ENCODE measurements at places on chromosomes 4 and X.
A peak's percentile ranks its signal among the peaks of the same experiment; 100 is the strongest.

DNA sequence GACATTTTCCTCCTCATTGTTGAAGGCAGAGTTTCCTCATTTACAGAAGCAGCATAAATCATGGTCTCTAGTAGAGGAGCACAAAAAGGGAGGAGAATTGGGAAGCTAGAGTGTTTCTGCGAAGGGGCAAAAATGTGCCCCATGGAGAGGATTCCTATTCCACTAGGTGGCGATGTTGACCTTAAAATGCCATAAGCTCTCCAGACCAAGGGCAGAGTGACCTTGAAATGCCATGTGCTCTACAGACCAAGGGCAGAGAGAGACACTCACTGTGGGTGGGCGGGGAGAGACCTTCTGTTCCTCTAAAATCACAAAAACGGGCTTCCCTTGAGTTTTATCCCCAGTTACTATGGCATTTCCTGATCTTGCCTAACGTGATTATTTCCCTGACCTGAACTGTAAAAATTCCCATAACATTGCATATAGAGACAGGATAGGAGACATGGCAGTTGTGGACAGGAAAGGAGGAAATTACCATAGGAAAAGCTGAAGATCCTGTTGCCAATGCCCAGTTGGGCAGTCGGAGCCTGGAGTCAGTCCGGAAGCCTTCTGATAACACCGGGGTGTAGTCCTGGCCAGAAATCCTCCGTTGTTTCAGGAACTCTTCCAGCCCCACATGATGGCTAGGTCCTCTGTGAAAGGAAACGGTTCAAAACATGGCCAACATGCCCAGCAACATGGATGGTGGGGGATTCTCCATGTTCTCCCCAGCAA, 567.7 kb downstream of the MAGEB5 start:
- DNase-seq, result peak; percentile 0

DNA sequence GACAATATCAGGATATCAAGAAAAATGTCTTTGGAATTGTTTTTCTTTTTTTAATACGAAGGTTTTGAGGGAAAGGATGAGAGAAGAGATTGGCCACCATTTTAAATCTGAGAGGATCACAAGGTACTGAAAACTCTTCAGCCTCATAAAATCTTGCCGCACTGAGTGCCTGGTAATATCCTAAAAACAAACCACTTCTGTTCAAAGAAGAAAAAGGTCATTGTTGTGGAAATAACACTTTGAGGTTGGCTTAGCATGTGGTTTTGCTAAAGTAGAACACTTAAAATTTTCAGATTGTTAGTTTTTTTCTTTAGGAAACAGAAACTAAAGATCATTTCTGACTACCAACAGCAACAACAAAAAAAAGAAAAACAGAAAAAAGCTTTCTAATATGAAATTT, 1.0 kb upstream of the CLDN22 start:
- no peak for DNase-seq

DNA sequence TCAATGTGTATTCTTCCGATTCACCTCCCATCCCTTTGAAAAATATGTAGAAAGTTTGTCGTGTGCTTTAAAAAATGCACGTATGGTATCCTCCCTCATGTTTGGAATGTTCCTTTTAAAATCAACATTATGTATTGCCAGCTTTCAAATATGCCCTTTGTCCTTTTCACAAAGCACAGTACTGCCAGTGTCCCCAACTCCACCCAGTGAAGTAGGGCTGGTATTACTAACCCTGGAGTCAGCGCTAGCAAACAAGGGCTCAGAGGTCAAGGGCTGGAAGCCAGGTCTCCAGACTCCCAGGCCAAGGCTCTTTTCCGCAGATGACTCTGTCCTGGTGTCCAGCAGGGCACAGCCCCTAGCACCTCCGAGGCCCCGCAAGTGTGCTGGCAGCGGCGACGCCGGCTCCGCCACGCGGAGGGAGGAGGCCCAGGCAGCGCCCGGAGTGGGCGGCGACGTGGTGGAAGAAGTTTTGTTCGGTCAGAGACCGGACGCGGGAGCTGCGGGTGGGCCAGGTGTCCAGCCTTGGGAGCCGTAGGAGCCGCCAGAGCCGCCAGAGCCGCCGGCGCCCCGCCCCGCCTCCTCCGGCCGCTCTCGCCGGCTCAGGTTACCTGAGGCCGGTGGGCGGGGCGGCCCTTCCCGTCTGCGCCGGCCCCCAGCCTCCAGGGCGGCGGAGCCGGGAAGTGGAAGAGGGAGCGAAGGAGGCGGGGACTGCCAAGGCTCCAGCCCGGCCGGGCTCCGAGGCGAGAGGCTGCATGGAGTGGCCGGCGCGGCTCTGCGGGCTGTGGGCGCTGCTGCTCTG, at the start of gene IL13RA1:
Gene IL13RA1, plus strand, starts transcription at position 720 of the 799 bp plus-strand sequence. Its CDS starts 33 bp downstream, at position 753.
- no peak for DNase-seq

DNA sequence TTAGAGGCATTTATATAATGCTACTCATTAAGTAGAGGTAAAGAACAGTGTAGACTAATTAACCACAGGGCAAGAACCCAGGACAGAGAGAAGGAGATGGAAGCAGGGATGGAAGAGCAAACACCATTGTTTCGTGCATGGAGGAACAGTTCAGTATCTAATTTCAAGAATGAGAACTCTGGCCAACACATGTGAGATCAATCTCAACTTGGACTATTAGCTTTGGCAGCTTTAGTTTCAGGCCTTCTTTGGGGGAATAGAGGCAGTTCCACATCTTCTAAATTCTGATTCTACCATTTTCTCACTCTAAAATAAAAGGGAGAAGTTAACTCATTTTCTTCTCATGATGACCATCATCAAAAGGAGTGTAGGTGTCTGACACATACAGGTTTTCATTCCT, 207.0 kb downstream of the LDB2 start:
- DNase-seq, result no peak

- DNase-seq, result no peak
These were observed 1216.5 kb downstream of the RAPGEF2 start for GRCh38 chr4:160319221-160319867.

GRCh38 chr4:78286281-78286680, 229.2 kb downstream of the FRAS1 start:
- no peak for DNase-seq

DNA sequence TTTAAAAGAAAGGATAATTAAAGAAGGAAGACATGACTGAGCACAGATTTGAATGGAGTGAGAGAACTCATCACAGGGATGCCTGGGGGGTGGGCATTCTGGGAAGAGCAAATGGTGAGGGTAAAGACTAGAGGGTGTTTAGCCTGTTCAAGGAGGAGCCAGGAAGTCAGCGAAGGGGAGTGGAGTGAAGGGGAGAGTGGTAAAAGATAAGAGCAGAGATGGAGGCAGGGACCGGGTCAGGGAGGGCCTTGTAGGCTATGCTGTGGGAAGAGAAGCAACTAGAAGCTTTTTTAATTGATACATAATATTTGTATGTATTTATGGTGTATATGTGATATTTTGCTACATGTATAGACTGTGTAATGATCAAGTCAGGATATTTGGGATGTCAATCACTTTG, 2.2 kb upstream of the VGLL1 start:
- DNase-seq, result no peak

DNA sequence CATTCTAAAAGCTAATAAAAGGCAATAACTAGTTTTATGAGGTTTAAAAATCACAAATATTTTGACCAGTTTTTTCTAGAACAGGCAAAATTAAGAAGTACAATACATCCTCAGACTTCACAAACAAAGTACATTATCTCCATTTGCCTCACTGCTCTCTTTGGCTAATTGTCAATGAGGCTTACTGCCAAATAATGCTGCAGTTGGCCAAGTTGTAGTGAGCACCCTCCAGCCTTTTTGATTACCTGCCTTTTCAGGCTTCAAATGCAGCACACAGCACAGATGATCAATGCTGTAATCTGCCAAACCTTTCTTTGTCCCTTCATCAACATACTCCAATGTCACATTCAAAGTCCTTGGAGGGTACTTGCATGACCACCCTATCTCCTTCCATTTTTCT, 605.2 kb downstream of the KLHL13 start:
- DNase-seq, result no peak

- no peak for DNase-seq
These were observed 64.9 kb downstream of the N4BP2 start for GRCh38 chr4:40121515-40121914.
